ENCODE measurements at places on chromosomes 12 and 14.

GRCh38 chr12:10540776-10541205 is 35.1 kb downstream of the EIF2S3B start:
- peak; percentile 32 for DNase-seq

- no peak for DNase-seq
Observed at GRCh38 chr12:131865180-131865875, 29.1 kb upstream of the ULK1 start.

GRCh38 chr12:11684393-11684792 is 34.9 kb downstream of the ETV6 start:
- no peak for DNase-seq

DNA sequence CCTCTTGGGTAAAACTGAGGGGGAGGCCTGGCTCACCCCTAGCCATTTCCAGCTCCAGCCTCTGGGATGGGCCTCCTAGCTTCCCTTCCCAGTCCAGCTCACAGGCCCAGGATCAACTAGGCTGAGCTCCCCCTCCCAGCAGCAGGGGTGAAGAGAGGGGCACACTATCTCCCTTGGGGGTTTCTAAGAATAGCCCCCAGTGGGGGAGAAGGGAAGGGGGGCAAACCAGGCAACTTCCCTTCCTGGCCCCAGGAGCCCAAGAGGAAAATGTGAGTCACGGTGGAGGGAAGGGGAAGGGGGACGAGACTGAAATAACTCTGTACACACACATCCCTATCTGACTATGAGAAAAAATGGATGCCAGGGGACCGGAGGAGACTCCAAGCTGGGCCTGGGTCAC is 9.0 kb downstream of the ADCY6 start:
- no peak for DNase-seq

- no peak for DNase-seq
Observed at GRCh38 chr12:131122631-131123030, 168.9 kb downstream of the ADGRD1 start.

DNA sequence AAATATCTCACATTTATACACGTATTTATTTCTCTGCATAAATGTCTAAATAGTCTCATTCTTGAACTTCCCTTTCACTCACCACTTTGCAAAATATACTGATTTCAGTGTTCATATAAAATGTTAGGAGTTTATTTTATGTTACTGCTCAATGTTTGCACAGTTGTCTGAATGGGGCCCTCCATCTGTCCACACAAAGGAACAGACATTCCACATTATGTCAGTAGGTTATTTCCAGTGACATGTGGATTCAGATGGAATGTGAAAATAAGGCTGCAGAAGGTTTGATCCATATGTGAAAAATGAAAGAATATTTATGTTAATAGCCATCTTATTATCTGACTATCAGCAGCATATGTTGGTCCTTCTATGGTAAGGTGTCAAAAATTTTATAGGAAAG is 994.4 kb upstream of the SEL1L start:
- DNase-seq = no peak

DNA sequence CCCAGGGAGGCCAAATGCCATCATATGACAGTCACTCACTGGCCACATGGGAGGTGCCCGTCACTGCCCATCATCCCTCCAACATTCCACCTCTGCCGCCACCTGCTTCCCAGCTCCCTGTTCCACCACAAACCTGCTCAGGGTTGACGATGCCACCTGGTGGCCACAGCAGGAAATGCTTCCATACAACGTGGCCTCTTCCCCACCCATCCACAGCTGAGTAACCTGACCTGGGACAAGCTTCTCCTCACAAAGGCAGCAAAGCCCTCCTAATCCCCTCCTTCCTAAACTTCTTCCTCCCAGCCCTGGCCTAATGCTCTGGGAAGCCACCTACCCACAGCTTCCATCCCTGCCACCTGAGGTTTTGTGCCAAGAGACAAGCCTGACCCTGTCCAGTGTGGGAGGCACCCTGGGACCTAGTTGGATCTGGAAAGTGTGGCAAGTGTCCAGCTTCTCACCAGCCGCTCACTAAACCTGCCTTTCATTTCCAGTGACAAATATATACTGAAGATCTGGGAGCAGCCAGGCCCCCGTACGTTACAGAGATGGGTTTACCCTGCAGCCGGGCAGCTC is 4.3 kb downstream of the DEGS2 start:
- DNase-seq = no peak

DNA sequence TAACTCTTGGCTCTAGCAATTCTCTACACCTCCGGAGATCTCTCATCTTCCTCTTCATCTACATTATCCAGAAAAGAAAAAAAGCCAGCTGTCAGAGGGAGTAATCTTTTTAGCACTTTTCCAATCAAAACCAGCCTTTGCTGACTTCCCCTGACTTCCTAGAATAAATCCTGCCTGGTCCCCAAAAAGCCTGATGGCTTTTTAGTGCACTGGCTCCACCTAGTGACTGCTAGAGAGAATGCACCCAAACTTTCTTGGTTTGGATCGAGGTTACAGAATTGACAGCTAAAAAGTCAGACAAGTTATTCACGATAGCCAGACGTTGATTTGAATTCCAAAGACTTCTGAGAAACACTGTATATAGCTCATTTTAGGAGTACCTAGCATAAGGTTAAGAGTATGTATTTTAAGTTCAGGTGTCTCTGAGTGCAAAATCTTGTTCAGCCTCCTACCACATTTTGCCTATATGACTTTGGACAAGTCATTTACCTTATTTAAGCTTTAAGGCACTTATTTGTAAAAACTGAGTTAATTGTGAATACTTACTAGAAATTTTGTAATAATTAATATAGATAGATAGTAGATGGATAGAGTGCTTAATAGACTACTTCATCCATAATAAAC is 185.7 kb upstream of the GRIN2B start:
- peak; percentile 21 for DNase-seq

DNA sequence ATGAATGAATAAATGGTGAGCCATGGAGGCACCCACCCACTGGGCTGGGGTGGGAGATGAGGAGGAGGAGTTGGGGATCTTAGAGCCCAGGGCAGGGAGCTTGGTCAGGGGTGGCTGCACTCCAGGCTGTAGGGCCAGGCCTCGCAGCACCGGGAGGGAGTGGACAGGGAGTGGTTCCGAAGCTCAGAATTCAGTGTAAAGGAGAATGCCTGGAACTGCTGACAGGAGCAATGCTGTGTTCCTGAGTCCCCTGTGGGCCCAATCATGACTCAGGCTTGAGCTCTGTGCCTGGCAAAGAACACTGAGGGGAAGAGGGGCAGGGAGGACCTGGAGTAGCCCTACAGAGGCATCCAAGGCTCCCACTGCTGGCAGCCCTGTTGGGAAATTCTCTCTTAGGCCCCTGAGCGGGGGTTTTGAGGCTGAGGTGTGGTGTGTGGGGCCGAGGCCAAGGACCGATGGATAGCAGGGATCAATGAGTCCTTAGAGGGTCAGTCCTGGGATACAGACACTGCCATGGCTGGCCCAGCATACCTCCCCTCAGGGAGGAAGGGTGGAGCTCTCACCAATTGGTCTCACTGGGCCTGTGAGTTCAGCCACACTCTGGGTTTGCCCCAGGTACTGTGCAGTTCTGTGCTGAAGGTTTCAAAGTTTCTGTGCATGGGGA is 9.5 kb upstream of the RABGGTA start:
- no peak for DNase-seq

GRCh38 chr12:77796775-77797174 is 33.9 kb upstream of the NAV3 start:
- no peak for DNase-seq

DNA sequence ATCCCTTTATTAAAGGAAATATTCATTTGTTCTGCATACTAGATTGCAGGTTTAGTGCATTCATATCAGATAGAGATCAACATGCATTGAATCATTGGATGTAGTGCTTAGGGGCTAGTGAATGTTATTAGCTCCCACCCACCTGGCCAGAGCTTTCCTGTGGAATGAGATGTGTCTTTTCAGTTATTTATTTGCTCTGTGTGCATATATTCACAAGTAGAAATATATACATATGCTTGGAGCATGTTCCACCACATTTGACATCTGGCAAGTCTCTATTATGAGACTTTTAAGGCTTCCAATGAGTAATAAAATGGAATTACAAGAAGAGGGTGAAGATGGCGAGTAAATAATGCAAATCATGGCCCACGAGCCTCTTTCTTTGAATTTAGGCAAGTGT is 180.0 kb upstream of the LMO3 start:
- DNase-seq = no peak

DNA sequence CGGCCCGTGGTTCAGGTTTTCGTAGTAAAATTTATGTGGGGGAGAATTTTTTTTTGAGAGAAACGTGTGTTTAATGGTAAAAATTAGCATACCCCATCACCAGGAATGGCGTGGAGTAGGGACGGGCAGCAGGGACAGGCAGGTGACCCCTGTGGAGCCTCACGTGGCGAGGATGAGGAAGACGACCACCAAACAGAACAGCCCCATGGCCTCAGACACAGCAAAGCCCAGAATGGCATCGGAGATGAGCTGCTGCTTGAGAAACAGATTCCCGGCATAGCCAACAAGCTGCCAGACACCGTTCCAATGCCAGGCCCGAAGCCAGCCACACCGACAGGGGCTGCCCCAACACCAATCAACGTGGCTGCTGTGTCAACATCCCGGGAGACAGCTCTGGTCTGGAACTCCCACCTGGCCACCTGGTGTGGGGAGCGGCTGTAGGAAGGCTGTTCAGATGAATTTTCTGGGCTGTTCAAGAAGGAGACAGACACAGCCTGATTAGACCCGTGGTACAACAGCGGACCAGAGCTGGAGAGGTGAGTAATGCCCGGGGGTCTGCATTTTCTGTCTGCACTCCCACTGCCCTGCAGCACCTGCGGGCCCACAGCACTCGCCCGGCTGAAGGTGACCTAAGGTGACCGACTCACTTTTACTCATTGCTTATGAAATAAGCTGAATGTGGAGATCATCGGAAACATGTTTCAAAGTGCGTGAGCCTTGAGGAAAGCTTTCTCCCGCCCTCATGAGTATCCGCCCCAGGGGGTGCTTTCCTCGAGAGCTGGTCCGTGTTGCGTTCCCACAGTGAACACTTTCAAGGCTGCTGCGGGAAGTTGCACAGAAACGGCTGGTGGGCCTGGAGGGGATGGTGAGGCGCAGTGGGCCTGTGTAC is 10.6 kb downstream of the TMEM121 start:
- no peak for DNase-seq

- DNase-seq = no peak
Observed at GRCh38 chr14:51776102-51776894, 84.1 kb upstream of the GNG2 start.
